Central memory CD8-positive, alpha-beta T cell (primary cell): ENCODE measurements at places on chromosomes 7 and 10.

GRCh38 chr10:126595160-126595559 lies 75.3 kb downstream of the C10orf90 start:
- DNase-seq = no peak

GRCh38 chr10:5935628-5936027 lies 41.7 kb downstream of the IL15RA start:
- DNase-seq = no peak

- DNase-seq = no peak
Measured at GRCh38 chr7:15197042-15197977, 294.8 kb upstream of the DGKB start.

- DNase-seq = no peak
Measured at GRCh38 chr10:114110174-114110972, 63.6 kb downstream of the CCDC186 start.

- DNase-seq = no peak
Measured at GRCh38 chr10:78263521-78263988, 229.9 kb downstream of the RPS24 start.

DNA sequence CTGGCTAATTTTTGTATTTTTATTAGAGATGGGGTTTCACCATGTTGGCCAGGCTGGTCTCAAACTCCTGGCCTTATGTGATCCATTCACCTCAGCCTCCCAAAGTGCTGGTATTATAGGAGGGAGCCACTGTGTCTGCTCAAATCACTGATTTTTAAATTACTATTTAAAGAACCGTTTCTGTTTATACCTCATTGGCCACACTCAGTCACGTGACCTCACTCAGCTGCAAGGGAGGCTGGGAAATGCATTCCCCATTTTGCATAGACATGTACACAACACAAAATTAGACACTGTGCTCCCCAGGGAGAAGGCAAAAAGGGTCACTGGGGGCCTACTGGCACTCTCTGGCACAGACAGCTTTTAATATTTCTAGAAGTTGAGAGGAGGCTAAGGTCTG lies 13.6 kb upstream of the CALU start:
- no peak for DNase-seq

DNA sequence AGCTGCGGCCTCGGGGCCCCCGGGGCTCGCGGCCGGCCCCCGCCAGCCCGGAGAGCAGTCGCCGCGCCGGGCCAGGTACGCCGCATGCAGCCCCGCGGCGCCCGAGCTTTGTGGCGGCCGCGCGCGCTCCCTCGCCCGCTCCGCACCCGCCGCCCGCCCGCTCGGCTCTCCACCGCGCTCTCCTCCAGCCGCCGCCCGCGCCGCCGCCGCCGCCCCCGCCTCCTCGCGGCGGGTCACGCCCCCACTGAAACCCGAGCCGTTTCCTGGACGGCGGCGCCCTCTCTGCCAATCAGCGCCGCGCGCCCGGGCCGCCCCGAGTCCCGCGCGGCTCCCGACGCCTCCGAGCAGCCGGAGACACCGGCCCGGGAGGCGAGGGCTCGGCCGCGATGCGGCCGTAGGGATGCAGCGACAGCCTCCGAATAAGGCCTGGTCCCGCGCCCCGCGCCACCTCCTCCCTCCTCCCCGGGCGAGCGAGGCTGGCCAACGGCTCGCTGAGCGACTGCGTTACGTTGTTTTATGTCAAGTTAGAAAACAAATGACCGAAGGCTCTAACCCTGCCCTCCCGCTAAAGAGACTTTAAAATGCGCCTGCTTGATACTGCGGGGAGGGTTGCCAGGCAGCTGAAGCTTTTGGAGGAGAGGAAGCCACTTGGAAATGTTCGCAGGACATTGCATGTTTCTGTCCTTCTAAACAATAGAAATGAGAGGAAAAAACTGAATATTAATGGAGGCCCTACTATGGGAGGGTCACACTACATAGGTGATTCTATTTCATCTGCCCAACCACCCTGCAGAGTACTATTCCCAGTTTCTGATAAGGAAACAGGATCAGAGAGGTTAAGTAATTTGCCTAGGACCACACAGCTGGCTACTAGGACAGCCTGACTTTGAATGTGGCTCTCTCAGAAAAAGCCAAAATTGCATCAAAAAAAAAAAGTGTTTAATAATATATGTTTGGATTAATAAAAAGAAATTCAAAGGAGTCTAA lies at the start of gene FGFR2:
Gene FGFR2 (minus strand): TSS at position 182 of the 987 bp plus-strand sequence. CDS start 4,627 bp downstream, outside the sequence.
- DNase-seq = no peak

DNA sequence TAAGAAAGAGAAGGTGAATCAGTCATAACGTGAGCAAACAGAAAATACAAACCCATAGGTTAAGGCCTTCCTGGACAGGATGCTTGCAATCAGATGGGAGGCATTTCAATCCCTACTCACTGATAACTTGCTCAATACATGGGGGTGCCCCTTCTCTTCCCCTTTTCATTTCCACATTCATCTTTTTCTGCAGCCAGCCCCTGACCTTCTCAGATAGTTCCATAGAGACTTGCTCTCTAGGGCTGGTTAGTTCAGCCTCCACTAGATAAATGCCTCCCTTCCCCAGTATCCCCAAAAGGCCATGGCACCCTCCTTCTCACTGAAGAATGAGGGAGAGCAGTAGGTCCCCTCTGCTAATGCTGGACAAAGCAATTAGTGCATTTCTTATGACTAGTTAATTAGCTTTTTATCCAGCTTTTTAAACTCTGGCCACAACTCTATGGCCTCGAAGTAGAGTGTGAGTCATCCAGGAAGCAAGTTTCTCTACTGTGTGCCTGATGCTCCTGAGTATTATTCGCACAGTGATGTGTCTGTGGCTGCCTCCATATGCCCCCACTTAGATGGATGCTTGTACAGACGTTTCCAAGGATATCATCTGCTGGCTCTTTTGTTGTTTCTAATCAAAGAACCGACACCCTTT lies 12.7 kb downstream of the CHN2 start:
- no peak for DNase-seq

DNA sequence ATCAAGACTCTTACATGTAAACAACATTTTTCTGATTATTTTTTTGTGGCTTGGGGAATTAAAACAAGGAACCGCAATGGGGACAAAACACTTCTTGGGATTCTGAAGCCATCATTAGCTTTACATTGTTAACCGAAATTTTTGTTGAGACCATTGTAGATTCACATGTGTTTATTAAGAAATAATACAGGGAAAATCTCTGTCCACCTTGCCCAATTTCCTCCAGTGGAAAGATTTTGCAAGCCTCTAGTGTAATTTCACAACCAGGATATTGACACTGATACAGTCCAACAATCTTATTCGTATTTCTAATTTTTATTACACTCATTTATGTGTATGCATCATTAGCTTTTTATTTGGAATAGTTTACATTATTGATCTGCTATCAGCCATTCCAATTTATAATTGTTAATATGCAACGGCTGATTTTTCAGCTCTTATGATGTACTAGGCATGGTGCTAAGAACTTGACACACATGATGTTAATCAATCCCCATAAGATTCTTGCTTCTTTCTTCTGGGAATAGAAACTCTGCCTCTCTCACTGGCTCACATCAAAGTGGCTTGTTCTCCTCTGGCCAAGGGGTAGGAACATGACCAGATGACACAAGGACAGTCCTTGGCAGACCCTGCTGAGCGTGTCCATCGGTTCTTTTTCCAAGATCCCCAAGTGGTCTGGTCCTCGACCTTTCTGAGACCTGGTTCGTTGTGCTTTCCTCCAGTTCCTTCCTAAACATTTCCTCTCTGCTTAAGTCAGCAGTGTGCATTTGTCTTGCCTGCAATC lies 137.6 kb downstream of the ADAM12 start:
- DNase-seq = no peak

DNA sequence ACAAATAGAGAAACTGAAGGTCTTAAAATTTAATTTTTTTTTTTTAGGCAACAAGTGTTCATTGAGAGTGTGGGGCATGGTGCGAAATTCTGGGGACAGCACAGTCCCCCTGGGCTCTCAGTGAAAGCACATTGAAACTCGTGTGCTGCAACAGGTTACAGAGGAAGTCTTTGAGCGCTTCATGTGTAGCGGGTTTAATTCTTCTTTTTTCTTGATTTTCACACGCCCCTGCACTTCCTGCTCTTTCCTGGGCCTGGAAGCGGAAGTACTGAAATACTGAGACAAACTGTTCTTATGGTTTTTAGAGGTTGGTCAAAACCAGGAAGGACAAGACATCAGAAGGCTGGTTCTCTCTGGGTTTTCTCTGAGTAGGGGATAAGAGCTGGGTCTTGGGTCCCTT lies 203.5 kb downstream of the PTEN start:
- DNase-seq = no peak

GRCh38 chr10:110310741-110311140 lies 6.0 kb upstream of the SMNDC1 start:
- DNase-seq = no peak

GRCh38 chr10:133022776-133023100 lies 65.0 kb upstream of the ADGRA1 start:
- no peak for DNase-seq

DNA sequence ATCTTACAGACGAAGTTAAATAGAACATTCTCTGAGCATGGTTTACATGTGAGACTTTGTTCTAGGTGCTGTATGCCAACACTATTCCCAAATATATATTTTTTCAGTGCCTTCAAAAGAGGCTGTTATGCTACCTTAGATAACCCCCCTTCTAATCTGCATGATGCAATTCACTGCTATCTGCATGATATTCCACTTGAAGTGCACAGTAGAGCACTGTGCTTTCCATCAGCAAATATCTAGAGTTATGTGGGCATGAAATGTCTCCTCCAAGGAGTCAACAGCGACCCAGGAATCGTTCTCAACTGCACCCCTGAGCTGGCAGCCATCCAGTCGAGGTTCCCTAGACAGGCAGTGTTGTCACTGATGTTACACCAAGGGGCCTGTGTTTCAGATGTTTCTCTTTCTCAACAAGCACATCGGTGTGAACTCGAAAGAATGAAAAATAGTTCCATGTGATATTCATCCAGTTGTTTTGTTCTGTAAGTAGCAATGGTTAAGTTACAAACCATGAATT lies 88.3 kb downstream of the PDE1C start:
- no peak for DNase-seq

DNA sequence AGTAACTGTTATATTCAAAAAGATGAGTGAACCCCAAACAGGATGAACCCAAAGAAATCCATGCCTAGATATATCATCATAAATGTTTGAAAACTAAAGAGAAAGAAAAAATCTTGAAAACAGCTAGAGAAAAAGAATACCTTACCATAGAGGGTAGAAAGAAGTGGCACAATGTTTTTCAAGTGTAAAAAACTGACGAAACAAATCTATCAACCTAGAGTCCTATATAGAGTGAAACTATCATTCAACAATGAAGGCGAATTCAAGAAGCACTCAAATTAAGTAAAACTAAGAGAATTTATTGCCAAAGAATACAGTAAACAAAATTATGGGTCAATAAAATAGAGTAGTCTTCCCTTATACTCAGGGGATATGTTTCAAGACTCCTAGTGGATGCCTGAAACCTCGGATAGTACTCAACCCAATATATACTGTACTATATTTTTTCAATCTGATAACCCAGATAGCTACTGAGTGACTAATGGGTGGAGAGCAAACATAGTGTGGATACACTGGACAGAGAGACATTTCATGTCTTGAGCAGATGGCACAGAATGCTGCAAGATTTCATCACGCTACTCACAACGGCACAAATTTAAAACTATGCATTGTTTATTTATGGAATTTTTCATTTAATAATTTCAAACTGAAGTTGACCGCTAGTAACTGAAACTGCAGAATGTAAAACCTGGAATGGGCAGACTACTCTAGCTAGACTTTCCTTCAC lies 52.6 kb upstream of the TMEM106B start:
- DNase-seq = no peak

DNA sequence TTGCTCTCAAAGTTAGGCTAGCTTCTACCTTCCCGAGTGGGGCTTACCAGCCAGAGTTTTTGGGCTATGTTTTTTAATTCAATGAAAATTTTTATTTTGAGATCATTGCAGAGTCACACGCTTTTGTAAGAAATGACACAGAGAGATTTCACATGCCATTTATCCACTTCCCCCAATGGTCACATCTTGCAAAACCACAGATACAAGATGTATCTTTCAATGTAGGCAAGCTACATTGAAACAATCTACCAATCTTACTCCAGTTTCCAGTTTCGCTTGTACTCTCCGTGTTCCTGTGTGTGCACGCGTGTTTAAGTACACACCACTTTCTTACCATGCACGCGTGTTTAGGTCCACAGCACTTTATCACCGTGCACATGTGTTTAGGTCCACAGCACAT lies 89.4 kb upstream of the LEP start:
- no peak for DNase-seq

GRCh38 chr7:19116121-19117090 lies 1.0 kb downstream of the TWIST1 start:
- DNase-seq = no peak

DNA sequence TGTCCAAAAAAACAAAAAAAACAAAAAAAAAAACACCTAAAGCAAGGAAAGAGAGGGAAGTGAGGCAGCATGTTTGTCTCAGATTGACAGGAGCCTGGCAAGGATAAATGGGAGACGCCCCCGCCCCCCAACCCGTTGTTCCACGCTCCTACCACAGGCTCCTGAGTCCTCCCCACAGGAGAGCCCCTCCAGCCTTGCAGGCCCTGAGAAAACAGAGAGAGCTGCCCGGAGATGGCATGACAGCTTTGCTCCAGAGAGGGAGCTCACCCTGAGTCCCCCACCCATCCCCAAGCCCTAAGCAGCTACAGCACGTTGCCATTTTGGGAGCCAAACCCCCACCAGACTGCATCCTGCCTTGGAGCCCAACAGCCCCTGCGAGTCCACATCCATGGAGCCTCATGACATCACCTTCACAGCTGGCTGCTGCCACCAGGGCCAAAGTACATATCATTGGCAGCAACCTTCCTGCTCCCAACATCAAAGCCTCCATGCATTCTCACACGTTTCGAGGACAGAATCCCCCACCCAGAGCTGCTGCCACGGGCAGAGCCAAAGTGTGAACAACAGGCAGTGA lies 1283.3 kb downstream of the TYW1 start:
- DNase-seq = no peak

GRCh38 chr10:132293201-132293812 lies 14.4 kb downstream of the STK32C start:
- no peak for DNase-seq

GRCh38 chr7:100583132-100584053 lies 2.5 kb downstream of the LRCH4 start:
- no peak for DNase-seq

- no peak for DNase-seq
Measured at GRCh38 chr10:74231375-74231774, 80.4 kb downstream of the ADK start.

- no peak for DNase-seq
Measured at GRCh38 chr7:156279635-156280034, 360.9 kb upstream of the RNF32 start.

GRCh38 chr7:80204919-80205318 lies 70.3 kb downstream of the GNAI1 start:
- DNase-seq = no peak

DNA sequence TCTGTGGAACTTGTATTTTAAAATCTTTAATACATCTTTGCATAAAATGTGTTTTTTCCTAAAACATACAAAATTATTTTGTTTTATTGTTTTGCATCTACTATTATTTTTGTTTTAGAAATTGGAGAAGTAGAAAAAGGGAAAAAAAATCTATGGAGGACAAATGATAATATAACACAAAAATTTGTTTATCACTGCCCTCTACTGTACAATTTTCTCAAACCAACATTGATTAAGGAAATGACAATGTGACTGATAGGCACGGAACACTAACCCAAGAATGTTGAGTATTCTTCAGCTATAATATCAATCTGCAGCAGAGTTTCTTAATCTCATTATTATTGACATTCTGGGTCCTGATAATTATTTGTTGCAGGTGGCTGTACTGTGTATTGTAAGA lies 9.5 kb upstream of the ING3 start:
- no peak for DNase-seq

GRCh38 chr10:43644252-43644651 lies 4.4 kb downstream of the ZNF32 start:
- DNase-seq = no peak

- DNase-seq = no peak
Measured at GRCh38 chr7:45162311-45162845, 4.8 kb downstream of the RAMP3 start.
